ENCODE measurements at places on chromosomes 7 and 10.

DNA sequence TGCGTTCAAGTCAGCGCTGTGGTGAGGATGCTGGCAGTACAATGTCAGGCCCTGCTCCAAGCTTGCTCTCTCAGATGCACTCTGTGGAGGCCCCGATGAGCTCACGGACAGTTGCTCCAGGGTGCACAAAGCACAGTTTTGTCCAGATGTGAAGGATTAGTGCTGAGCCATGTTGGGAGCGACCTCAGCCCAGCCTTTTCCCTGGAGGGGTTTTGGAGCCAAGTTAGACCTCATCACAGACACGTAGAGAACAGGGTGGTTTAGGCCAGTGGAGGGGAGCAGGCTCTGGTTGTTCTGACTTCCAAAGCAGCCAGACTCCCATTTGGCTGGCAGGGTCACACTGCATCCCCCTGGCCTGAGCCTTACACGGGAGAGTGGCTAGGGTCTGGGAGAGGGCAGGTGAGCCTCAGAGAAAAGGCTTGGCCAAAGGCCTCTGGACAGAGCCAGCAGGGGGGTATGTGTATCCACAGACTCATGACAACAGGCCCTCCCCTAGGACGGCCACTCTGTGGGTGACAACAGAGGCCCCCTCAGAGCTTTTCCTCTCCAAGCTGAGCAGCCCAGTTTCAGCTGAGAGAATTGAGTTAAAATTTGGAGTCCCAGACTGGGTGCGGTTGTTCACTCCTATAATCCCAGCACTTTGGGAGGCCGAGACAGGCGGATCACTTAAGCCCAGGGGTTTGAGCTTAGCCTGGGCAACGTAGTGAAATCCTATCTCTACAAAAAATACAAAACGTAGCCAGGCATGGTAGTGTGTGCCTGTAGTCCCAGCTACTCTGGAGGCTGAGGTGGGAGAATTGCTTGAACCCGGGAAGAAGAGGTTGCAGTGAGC lies 4.7 kb downstream of the PLAC9 start:
- DNase-seq: no peak

- peak; percentile 38 for DNase-seq
Measured at GRCh38 chr10:5595994-5596471, 70.4 kb downstream of the ASB13 start.

- no peak for DNase-seq
Measured at GRCh38 chr7:12728192-12728538, 40.7 kb downstream of the ARL4A start.

GRCh38 chr10:12597788-12598765 lies 248.7 kb downstream of the CAMK1D start:
- DNase-seq: no peak

GRCh38 chr10:6396652-6397051 lies 183.4 kb downstream of the PRKCQ start:
- DNase-seq: no peak

DNA sequence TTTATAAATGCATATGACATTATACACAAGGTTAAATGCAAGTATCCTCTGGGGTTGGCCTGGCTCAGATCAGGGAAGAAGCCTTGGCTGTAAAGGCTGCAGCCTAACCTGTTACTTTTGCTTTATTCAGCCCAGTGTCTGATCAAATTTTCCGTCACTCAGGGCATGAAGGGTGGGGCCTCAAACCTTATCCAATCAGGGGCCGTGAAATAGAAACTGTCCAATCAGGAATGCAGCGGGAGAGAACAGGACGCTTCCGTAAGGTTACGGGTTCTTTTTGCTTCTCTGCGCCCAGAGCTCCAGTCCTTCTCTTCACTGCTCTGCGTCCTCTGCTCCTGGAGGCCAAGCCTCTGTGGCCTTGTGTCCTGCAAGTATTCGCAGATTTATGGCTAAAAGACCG lies at the start of gene ZNF716:
Gene ZNF716, plus strand, starts transcription at position 274 of the 400 bp plus-strand sequence. Its CDS starts 112 bp downstream, at position 386.
- no peak for DNase-seq

- no peak for DNase-seq
Measured at GRCh38 chr7:69932034-69932628, 333.9 kb downstream of the AUTS2 start.

DNA sequence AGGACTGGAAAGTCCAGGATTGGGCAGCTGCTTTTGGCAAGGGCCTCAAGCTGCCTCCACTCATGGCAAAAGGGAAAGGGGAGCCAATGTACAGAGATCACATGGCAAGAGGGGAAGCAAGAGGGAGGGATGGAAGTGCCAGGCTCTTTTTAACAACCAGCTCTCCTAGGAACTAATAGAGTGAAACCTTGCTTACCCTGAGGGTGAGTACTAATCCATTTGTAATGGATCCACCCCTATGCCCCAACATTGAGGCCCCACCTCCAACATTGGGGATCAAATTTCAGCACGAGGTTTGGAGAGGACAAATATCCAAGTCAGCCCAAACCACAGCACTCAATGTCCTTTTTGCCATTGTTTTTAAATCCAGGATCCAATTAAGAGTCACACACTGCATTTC lies 12.5 kb downstream of the HABP2 start:
- DNase-seq: no peak

DNA sequence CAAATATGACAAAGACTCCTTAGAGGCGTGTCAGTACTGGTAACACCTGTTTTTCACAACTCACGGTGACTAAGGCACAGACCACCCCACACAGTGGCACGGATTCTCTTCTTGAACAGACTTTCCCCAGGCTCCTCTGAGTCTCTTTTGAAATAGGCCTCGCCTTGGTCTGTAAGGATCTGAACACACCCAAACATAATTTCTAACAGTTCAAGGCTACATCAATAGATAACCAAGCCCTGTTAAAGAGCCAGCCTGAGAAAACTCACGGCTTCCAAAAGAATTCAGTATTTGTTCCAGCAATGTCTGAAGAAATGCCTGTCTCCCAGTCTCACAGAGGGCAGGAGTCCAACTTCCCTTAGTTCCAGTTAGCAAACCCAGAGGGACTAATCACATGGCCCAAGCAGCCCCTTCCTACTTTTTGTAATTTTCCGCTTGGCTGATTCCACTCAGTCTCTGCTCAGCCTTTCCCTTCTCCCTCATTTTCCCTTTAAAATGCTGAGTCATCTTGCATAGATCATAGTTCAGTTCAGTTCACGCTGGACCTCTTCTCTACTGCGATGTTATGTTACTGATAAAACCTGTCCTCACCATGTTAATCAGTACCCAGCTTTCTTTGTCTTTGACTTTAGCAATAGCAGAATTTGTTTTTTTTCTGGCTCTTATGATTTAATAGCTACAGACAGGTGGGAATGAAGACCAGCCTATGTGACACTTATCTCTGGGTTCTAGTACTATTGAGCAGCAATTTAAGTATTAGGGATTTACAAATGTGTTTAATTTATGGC lies 22.6 kb upstream of the AKR1C3 start:
- DNase-seq: peak; percentile 21

- no peak for DNase-seq
Measured at GRCh38 chr10:94219829-94220228, 142.9 kb downstream of the NOC3L start.

GRCh38 chr7:88492153-88492552 lies 185.5 kb upstream of the STEAP4 start:
- no peak for DNase-seq

GRCh38 chr10:61870526-61870895 lies 31.0 kb upstream of the ARID5B start:
- no peak for DNase-seq

DNA sequence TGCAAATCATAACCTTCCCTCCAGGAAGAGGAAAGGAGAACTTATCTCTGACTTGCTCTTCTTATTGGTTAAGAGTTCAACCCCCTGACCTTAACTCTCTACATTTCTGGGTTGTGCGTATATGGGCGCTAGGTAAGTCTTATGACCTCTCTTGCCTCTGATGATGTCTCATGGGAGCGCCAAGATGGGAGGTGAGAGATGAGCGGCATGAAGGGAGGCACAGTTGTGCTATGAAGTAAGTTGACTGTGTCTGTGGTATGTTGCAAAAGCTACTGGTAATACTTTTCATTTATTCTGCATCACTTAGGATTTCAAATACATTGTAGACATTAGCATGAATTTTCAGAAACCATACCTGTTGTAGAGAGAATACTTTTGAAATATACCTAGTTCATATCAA lies 59.0 kb downstream of the EXOC6 start:
- DNase-seq: no peak

Data from GOT3 (cell line).